ENCODE measurements at places on chromosomes 2 and 18.

- DNase-seq = no peak
Measured at GRCh38 chr18:30683836-30684235, 358.7 kb downstream of the DSC3 start.

GRCh38 chr2:175957845-175958244 is 44.2 kb downstream of the LNPK start:
- DNase-seq = no peak

DNA sequence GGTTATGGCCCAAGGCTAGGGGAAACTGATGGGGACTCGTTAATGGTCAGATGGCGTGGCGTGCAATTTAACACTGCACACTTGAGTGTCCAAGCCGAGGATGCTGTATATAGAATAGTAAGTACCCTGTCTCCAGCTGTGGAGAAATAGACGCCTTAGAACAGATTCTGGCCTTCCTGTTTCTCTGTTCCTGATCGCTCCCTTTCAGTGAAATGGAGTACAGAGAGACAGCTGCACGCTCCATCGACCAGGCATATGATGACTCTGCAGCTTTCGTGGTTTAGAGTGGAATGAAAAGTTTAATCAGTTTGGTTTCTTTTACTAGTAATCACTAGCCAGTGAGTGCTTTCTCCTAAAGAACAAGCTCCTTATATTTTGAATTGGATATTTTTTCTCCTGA is 213.4 kb downstream of the NEDD4L start:
- no peak for DNase-seq

DNA sequence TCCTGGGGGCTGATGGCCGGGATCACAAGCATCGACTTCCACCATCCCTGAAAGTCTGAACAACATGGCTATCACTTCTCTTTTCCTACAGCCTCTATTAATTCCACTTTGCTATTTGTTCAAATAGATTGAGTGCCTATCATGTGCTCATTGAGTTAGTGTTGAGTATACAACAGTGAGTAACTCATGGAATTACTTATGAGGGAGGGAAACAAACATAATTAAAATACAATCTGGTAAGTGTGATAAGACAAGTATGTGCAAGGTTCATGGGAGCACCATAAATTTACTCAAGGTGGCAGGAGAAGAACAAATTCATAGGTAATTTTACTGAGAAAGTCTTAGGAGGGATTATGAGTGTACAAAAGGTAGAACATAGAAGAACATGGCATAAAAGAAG is 86.4 kb downstream of the MEP1B start:
- no peak for DNase-seq

GRCh38 chr2:20578895-20579825 is 71.7 kb downstream of the HS1BP3 start:
- DNase-seq = peak; percentile 40

GRCh38 chr2:240499309-240500301 is 58.2 kb downstream of the ANKMY1 start:
- no peak for DNase-seq

DNA sequence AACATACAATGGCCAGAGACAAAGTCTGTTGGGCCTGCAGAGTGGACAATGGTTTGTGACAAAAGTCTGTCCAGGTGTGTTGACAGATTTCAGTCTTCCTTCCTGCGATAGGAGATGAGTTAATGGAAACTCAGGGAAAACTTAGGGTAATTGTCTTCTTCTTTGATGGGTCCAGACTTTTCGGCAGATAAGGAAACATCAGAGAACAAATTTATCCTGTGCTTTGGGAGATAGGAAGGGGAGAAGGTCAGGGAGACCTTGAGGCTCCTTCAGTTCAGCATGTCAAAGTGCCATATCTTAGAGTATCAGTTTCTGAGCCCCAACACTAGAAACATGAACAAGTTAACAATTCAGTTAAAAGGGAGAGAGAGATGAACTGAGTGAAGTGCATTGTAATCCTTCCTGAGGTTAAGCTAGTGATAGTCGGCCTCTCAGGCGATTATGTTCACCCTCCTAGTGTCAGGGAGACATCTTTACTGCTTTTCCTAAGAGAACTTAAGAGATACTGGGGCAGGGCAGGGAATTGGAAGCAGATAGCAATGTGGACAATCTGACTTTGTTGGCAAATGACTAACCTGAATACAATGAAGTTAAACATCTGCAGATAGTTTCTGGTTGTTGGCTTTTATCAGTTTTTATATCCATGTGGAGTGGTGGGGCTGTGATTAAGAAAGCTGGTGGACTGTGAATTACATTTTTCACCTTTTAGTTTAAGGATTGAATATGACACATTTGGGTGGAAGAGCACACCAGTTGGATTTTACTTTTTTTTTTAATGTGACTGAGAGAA is 248.8 kb upstream of the FN1 start:
- DNase-seq = no peak

GRCh38 chr2:12428786-12429185 is 287.9 kb upstream of the TRIB2 start:
- no peak for DNase-seq

- no peak for DNase-seq
Measured at GRCh38 chr18:63253428-63254372, 65.9 kb downstream of the BCL2 start.

DNA sequence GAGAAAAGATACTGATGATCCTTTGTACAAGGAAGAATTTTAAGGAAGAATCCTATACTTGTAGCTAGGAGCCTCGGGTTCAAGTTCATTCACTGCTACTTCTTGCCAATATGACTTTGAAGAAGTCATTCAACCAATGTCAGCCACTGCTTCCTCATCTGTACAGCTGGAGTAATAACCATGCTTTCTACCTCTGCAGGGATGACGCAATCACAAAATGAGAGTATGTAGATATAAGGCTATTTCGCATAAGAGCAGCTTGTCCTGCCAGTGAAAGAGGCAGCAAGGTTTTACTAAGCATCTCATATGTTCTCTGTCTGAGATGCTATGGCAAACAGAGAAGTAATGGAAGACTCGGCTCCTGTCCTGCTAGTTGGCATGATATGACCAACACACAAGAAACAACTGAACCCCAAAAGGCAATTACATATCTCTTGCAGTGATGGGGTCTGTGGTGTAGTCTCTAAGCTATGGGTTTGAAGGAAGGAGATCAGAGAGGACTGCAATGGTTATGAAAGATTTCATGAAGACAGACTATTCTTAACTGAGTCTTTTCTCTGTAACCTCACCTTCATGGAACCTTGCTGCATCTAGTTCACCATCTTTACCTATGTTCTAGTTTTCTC is 9.2 kb downstream of the AAK1 start:
- no peak for DNase-seq

GRCh38 chr2:68295516-68295915 is 24.2 kb downstream of the CNRIP1 start:
- DNase-seq = no peak

DNA sequence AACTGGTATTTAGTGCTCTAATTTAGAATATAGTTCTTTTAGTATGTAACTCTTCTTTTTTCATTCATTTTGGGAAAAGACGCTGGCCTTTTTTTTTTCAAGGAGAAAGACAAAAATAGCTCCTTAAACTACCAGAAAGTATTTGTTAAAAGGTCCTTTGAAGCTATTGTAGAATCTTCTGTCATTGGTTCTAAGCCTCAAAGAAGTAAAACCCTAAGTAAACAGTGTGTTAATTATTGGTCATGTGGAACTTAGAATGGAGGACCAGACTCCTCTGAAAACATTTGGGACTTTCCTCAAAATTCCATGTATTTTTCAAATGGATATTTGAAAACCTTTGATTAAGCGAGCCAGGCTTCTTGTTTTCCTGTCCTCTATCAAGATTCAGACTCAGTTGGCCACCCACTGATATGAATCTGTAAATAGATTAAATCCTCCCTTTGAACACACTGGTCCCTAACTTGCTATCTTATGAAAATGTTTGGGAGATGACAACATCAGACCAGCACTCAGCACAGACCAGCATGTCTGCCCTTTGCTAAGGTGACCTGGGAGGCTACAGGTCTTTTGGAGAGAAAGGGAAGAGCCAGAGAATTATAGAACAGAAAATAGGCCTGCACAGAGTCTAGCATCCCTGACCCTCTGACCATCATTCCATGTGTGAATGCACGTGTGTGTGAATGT is 120.3 kb upstream of the GATA6 start:
- no peak for DNase-seq

- no peak for DNase-seq
Measured at GRCh38 chr18:48917579-48918517, 32.9 kb downstream of the SMAD7 start.

GRCh38 chr2:62287282-62287681 is 91.4 kb downstream of the B3GNT2 start:
- DNase-seq = no peak
